T-helper 1 cell treated with Interleukin-12 subunit alpha and Interleukin-12 subunit beta and Interleukin-4 antibody, amounts not matched to agents 30 ng/mL and 1 ng/mL, for 36 hours (primary cell): ENCODE measurements at places on chromosomes 3 and 15. TPM values are rescaled to one million over a fixed set of nuclear protein-coding genes. Genes with fewer than 3 reads are reported as not detected.

MNS1 gene
- total RNA-seq = not detected in 2 replicates

ZIC1 gene
- total RNA-seq = not detected in 2 replicates

RBPMS2 gene
- not detected in 2 replicates for total RNA-seq

ALPK3 gene
- 0.29 and 0.49 TPM in 2 replicates for total RNA-seq

CIB2 gene
- 1.4 and 1.9 TPM in 2 replicates for total RNA-seq

DISP2 gene
- 0.22 and 1.0 TPM in 2 replicates for total RNA-seq

GNAT1 gene
- not detected in 2 replicates for total RNA-seq

PCOLCE2 gene
- total RNA-seq = 0.27 TPM in 1 of 2 replicates, not detected in the other

RTP4 gene
- 21.3 and 21.6 TPM in 2 replicates for total RNA-seq

FMN1 gene
- 0.05 TPM in 1 of 2 replicates, not detected in the other for total RNA-seq

GP9 gene
- not detected in 2 replicates for total RNA-seq

SOX2 gene
- total RNA-seq = not detected in 2 replicates

LIPC gene
- total RNA-seq = 3.6 and 4.4 TPM in 2 replicates

CNTN6 gene
- not detected in 2 replicates for total RNA-seq

SCAANT1 gene
- total RNA-seq = not detected in 2 replicates

PPP1R14D gene
- not detected in 2 replicates for total RNA-seq

TM4SF18 gene
- total RNA-seq = not detected in 2 replicates

C3orf49 gene
- not detected in 2 replicates for total RNA-seq

PLSCR2 gene
- total RNA-seq = 0.71 and 1.1 TPM in 2 replicates

GABRA5 gene
- total RNA-seq = not detected in 2 replicates

SLC7A14 gene
- total RNA-seq = not detected in 2 replicates

SUSD5 gene
- not detected in 2 replicates for total RNA-seq

LRRIQ4 gene
- total RNA-seq = not detected in 2 replicates

GALNT15 gene
- total RNA-seq = not detected in 2 replicates

AHSG gene
- total RNA-seq = not detected in 2 replicates

SCN5A gene
- total RNA-seq = not detected in 2 replicates

THRB gene
- not detected in 2 replicates for total RNA-seq

TNFSF10 gene
- 362 and 367 TPM in 2 replicates for total RNA-seq

ZNF385D gene
- not detected in 2 replicates for total RNA-seq

TRIM69 gene
- total RNA-seq = 61.5 and 73.7 TPM in 2 replicates

SLC24A5 gene
- total RNA-seq = not detected in 2 replicates

ADGRG7 gene
- total RNA-seq = not detected in 2 replicates

C3orf18 gene
- 52.9 and 54.2 TPM in 2 replicates for total RNA-seq

KY gene
- total RNA-seq = not detected in 2 replicates

BCL2A1 gene
- total RNA-seq = 31.0 and 32.8 TPM in 2 replicates

DAZL gene
- total RNA-seq = not detected in 2 replicates

CPN2 gene
- not detected in 2 replicates for total RNA-seq

RARRES1 gene
- total RNA-seq = not detected in 2 replicates

COL8A1 gene
- 0.10 and 0.22 TPM in 2 replicates for total RNA-seq

DLL4 gene
- total RNA-seq = not detected in 2 replicates

SLC28A1 gene
- not detected in 2 replicates for total RNA-seq

TMEM207 gene
- not detected in 2 replicates for total RNA-seq

SEMA3G gene
- total RNA-seq = not detected in 2 replicates

ALCAM gene
- 12.5 and 12.7 TPM in 2 replicates for total RNA-seq

TTC21A gene
- 5.1 and 6.1 TPM in 2 replicates for total RNA-seq
